Stimulated activated CD4-positive, alpha-beta T cell treated with anti-CD3 and anti-CD28 coated beads, Interleukin-1b, Interleukin-23, amount 100 ng/mL, for 1 hour (primary cell): ENCODE measurements at places on chromosomes 1 and 21.

DNA sequence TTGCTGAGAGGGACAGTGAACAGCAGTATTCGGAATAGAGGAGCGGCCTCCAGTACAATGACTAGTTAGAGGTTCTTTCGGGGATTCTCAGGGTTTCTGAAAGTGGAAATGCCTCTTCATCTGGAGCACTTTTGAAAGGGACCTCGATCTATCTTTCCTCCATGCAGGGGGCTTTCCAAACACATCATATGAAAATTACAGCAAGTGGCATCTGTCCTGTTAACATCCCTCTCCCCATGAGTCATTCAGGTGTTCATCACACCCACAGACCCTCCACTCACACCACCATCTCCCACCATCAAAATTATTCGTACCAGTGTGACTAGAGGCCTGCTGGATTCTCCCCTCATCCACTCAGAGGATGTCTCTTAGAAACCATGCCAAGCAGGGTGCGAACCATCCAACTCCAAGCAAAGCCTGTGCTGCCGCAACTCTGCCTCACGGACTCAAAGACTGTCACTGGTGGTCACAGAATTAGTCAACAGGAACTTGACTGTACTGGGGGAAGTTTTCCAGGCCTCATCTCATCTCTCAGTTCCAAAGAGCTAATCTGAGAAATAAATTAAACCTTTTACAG lies 211.1 kb downstream of the MRPL39 start:
- peak; percentile 43 for DNase-seq

DNA sequence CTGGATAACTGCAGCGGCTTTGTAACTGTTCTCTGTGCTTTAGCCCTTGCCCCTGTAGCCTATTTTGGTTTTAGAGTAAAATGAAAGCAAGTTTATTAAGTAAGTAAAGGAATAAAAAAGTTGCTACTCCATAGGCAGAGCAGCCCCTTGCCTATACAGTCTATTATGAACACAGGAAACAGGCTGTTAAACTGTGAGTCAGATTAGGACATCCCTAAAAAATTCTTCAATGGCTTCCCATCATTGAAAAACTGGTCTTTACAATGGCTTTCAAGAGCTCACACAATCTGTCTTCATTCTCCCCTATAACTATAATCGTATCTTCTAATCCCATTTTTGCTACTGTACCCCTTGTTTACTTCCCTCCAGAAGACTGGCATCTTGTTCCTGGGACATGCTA lies 43.0 kb downstream of the ATG4C start:
- DNase-seq: no peak

- DNase-seq: no peak
Observed at GRCh38 chr21:39775816-39776215, 30.8 kb downstream of the IGSF5 start.

GRCh38 chr1:209675565-209676154 lies 448 bp downstream of the G0S2 start:
- no peak for DNase-seq

DNA sequence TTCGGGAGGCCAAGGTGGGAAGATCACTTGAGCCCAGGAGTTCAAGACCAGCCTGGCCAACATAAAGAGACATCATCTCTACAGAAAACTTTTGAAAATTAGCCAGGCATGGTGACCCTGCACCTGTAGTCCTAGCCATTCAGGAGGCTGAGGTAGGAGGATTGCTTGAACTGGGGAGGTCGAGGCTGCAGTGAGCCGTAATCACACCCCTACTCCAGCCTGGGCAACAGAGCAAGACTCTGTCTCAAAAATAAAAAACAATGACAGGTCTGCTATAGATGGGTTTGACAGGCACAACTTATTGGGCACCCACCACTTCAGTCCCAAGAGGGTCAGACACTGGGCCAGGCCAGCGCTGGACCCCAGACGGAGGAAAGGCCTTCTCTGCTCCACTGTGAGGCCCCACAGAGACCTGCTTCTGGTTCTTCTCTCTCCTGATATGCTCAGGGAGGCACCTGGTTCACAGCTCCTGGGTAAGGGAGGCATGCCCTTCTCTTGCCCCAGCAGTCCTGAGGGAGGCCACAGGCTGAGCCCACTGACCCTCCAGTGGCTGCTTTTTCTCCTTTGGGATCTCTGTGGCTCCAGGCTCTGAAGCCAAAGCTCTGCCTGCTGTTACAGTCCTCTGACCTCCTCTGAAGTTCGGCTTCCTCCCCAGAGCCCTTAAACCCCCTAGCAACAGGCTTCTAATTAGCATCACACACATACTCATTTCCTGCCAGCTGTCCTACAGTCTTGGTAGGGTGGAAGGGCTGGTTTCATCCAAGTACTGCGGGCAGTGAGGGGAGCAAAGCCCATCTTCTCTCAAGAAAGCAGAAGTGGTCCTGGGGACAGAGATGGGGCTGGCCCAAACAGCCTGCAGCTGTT lies 14.4 kb downstream of the S100A16 start:
- no peak for DNase-seq

GRCh38 chr21:46551636-46552241 lies 53.1 kb downstream of the S100B start:
- no peak for DNase-seq

- DNase-seq: peak; percentile 61
Observed at GRCh38 chr1:7646981-7647901, 123.9 kb upstream of the VAMP3 start.

- DNase-seq: no peak
Observed at GRCh38 chr1:232238009-232238408, 391.9 kb downstream of the SIPA1L2 start.

DNA sequence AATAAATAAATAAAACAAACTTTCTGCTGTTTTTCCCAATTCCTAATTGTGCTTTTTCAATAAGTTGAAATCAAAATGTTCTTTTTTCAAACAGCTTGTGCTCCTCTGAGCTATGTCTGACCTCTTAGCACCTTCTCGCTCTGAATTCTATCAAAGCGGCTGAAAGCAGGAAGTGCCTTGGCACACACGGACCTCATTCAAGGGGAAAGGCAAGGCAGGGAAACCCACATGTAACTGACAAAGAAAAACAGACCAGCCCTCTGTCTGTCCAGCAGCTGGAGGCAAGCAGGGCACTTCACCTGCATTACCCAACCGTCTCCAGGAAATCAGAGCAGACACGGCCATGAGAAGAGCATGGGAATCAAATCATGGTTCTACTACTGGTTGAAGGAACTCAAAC lies 56.7 kb downstream of the PLPP3 start:
- no peak for DNase-seq

DNA sequence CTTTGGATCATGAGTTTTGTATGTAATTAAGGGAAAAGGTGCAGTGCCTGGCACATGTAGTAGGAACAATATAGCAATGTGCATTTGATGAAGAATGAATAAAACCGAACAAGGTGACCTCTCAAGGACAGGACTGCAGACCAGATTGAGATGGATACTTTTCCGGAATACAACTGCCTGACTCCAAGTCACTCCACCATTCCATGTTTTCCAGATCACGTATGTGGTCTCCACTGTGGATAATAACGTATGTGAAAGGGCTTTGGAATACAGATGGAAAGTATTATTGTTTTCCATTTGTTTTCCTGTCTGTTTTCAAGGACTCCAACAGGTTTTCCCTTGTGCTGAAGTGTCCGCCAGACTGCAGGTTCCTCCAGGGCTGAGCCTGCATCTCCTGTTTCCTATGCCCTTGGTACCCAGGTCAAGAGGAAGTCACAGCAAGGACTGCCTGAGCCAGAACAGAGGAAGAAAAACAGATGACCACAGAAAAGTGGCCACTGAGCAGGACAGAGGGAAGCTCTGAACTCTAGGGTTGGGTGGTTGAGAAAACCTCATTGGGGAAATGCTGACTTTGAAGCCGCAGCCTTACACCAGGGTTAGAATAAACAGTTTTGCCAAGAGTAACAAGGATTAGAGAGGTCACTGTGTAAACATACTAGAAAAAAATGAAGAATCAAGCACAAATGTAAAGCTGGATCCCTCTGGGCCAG lies 4.0 kb downstream of the CFAP45 start:
- no peak for DNase-seq

GRCh38 chr1:157238585-157238984 lies 100.4 kb upstream of the ETV3 start:
- no peak for DNase-seq

DNA sequence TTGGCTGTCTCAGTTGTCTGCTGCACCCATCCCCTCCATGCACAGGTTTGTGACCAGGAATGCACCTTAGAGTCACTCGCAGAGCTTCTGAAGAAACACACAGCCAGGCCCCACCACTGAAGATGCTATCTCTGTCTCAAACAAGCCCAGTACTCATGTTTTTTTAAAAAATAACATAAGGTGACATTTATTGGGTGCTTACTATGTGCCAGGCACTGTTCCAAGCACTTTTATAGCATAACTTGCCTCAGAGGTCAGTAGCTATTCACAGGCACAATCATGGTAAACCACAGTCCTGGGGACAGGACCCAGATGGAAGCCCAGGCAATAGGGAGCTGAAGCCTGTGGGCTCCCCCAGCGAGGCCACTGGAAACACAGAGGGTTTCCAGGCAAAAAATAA lies 8.8 kb upstream of the ATP13A2 start:
- DNase-seq: no peak

GRCh38 chr1:4032571-4032970 lies 132.5 kb upstream of the C1orf174 start:
- DNase-seq: no peak

DNA sequence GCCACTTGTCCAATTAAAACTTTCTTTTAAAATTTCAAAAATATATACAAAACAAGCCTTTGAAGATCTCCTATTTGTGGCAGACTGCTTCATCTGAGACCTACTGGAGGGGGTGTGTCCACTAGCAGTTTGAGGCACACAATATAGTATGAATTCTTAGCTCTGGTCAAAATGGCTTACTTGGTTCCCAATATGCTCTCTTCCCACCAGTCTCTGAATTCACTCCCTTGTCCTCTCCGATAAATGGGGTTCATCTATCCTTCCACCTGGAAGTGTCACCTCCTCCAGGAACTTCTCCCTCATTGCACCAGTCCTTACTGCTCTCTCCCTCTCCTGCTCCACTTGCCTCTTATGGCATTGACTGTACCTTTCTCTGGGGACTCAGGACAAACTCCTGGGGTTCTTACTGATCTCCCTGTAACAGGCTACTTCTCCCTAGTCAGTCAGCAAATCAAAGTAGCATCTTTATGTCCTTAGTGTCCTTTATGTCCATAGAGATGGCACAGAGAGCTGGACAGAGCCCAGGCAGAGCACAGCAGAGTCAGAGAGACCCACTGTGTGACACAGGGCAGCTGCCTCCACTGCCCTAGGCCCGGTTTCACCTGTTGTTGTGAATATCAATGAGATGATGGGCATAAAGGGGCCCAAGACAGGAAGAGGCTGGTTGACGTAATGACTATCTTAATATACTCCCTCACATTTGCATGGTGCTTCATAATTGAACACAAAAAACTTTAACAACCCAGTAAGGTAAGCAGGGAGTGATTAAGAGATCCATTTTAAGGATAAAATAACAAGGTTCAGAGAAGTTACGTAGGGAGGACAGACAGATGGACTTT lies 3.6 kb downstream of the ASAP3 start:
- no peak for DNase-seq

- DNase-seq: no peak
Observed at GRCh38 chr1:181794332-181794731, 267.2 kb downstream of the ZNF648 start.

DNA sequence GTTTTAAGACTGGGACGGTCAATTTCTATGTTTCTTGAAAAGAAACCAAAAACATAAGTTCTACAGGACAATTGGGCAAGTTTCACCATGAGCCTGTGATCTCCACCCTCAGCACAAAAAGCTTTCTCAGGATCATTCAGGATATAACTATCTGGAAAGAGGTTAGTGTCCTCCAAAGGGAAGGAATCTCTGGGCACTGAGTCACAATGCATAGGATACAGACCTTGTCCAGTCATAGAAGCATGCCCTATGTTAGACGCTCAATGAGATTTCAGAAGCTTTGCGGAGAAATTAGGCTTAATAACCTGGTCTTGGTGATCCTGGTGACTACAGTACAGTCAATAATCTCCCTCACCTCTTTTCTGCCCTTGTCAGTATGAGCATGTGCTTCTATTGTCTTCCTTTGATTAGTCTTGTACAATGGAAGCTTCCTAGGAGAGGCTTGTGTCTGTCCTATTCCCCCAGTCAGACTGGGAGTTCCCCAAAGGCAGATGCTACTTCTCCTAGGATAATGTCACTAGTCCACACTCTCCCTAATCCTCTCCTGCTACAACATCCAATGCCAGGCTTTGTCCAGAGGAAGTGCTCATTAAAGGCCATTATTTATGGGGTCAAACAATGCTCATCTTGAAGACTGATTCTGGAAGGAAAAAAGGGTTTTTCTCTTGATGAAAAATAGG lies 97.4 kb downstream of the KCNH1 start:
- DNase-seq: no peak

DNA sequence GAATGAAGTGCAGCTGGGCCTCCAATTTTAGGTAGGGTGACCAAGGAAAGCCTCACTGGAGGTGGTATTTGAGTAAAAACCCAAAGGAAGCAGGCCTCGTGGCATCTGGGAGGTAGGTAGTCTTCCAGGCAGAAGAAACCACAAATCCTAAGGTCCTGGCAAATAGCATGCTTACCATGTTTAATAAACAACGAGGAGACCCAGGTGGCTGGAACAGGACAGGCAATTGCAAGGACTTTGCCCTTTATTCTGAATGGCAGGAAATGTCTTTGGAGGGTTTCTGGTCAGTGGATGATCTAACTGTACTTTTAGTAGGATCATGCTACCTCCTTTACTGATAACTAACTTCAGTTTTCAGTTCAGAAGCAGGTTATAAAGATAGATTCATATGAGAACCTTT lies 52.2 kb downstream of the EPB41 start:
- DNase-seq: no peak

GRCh38 chr1:160836561-160836960 lies 26.1 kb downstream of the CD244 start:
- no peak for DNase-seq

- no peak for DNase-seq
Observed at GRCh38 chr1:17630048-17630830, 90.7 kb downstream of the ARHGEF10L start.

GRCh38 chr1:230220478-230220877 lies 153.4 kb downstream of the GALNT2 start:
- DNase-seq: no peak

- DNase-seq: no peak
Observed at GRCh38 chr1:37347104-37347649, 127.2 kb upstream of the ZC3H12A start.

GRCh38 chr1:111370871-111371270 lies 56.7 kb downstream of the OVGP1 start:
- DNase-seq: no peak
